Upper lobe of left lung (tissue), 6 donors: ENCODE measurements at places on chromosomes 11 and 22. TPM values are rescaled to one million over a fixed set of nuclear protein-coding genes. Genes with fewer than 3 reads are reported as not detected.
A peak's percentile ranks its signal among the peaks of the same experiment; 100 is the strongest.

GRCh38 chr11:111602865-111603610 is 789 bp downstream of the SIK2 start:
- peak; percentile 38 for DNase-seq
- no peaks in the 10 kb centered on the region for H3K36me3 ChIP-seq
- H3K4me3 ChIP-seq: peak overlapping the region; percentile 91
- peaks cover 51% of the 10 kb centered on the region for H3K4me1 ChIP-seq

The XKR3 gene
- not detected for total RNA-seq

GRCh38 chr11:127596433-127596832 is 595.9 kb upstream of the KIRREL3 start:
- no peak overlapping the region for H3K4me3 ChIP-seq
- no peaks in the 10 kb centered on the region for H3K4me1 ChIP-seq
- H3K27me3 ChIP-seq: no peaks in the 10 kb centered on the region
- no peak for DNase-seq

- H3K4me3 ChIP-seq: no peak overlapping the region
- peaks cover 29% of the 10 kb centered on the region for H3K4me1 ChIP-seq
- no peaks in the 10 kb centered on the region for H3K36me3 ChIP-seq
- H3K27me3 ChIP-seq: no peaks in the 10 kb centered on the region
- no peak for DNase-seq
- H3K27ac ChIP-seq: peak overlapping the region; percentile 83
Measured at GRCh38 chr11:17406082-17406817, 17.8 kb upstream of the KCNJ11 start.

- no peaks in the 10 kb centered on the region for H3K4me1 ChIP-seq
- no peaks in the 10 kb centered on the region for H3K27me3 ChIP-seq
- no peak overlapping the region for H3K4me3 ChIP-seq
Measured at GRCh38 chr11:10497371-10498021, 42.4 kb downstream of the AMPD3 start.

The IL17REL gene
- not detected for total RNA-seq

DNA sequence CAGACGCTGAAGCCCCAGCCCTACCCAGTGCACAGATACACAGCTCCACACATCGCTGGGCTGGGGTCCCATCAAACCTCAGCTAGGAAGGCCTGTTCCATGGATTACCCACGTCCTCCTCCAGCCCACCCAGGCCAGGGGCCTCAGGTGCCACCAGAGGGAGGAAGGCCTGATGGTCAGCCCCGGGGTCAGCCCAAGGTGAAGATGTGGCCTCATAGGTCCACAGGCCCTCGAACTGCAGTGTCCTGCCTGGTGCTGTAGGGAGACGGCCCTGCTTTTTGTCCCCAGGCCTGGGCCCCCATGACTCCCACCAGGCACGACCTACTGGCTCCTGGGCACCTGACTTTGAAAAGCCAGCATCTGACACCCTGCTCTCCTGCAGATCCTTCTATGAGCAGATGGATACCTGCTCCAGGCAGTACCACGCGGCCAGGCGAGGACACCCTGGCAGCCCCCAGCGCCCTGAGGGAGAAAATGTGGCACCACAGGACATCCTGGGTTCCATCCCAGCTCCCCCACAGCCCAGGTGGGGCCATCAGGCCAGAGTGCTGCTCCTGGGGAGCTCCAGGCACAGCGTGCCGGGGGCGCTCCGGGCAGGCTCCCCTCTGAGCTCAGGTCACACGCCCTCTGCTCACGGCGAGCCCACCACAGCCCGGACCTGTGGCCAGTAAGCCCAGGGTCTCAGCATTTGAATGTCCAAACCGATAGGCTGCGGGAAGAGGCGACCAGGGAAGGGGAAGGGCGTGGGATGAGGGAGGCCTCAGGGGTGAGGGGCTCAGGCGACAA is 15.8 kb upstream of the MOB2 start:
- no peaks in the 10 kb centered on the region for H3K27me3 ChIP-seq
- H3K4me3 ChIP-seq: no peak overlapping the region
- no peaks in the 10 kb centered on the region for H3K36me3 ChIP-seq
- H3K27ac ChIP-seq: no peak overlapping the region
- DNase-seq: peak; percentile 66

DNA sequence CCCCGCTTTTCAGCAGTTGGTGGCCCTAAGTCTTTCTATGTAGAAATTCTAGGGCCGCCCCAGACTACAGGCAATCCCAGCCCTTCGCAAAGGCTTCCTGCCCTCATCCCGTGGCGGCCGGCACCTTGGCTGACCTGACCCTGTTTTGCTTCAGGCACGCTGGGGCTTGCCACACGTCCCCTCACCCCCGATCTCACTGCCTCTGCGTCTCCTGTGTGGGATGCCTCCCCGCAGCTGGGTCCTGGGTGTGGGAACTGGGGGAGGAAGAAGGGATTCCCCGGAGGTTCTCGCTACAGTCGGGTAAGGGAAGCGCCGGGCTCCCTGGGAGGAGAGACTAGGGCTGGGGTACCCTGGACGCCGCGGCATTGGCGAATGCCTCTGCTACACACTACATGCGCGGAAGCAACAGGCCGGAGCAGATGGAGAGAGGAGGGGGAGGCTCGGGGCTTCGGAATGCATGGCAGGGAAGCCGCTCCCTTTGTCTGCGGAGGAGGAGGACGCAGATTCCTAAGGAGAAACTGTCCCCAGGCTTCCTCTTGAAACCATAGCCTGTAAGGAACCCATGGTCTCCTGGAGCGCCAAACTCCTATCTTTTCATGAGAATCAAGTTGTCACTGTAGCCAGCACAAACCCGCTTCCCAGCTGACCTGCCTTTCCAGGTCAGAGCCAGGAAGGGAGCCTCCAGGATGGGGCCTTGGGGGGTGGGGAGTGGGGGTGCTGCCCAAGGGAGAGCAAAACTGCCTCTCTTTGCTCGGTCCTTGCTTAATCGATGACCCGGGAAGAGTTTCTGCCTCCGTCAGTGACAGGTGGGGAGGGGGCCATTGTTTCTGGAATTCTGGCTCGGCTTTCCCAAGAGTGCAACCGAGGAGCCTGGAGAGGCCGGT is 1.4 kb downstream of the DTX4 start:
- no peaks in the 10 kb centered on the region for H3K36me3 ChIP-seq
- peak overlapping the region; percentile 87 for H3K27ac ChIP-seq
- peaks cover 33% of the 10 kb centered on the region for H3K4me1 ChIP-seq
- DNase-seq: peak; percentile 84
- H3K4me3 ChIP-seq: peak overlapping the region; percentile 29
- H3K27me3 ChIP-seq: no peaks in the 10 kb centered on the region

DNA sequence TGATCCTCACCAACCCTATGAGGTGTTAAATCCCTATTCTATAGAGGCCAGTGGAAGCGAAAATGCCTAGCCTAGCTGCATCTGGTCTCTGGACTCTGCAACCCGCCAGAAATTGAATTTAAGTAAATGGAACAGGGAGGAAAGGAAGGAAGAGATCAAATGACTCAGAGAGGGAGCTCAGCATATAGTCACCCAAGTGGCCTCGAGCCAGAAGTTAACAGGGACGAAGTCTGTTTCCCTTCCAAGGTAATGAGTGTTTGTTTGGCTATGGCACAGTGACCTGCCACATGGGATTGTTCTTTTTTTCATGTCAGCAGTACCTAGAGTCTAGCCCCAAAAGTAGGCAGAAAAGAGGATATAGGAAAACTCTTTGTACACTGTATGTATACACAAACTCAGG is 66.3 kb downstream of the PAK1 start:
- DNase-seq: peak; percentile 33
- H3K4me3 ChIP-seq: no peak overlapping the region
- H3K36me3 ChIP-seq: no peaks in the 10 kb centered on the region
- H3K27ac ChIP-seq: no peak overlapping the region
- H3K27me3 ChIP-seq: no peaks in the 10 kb centered on the region

DNA sequence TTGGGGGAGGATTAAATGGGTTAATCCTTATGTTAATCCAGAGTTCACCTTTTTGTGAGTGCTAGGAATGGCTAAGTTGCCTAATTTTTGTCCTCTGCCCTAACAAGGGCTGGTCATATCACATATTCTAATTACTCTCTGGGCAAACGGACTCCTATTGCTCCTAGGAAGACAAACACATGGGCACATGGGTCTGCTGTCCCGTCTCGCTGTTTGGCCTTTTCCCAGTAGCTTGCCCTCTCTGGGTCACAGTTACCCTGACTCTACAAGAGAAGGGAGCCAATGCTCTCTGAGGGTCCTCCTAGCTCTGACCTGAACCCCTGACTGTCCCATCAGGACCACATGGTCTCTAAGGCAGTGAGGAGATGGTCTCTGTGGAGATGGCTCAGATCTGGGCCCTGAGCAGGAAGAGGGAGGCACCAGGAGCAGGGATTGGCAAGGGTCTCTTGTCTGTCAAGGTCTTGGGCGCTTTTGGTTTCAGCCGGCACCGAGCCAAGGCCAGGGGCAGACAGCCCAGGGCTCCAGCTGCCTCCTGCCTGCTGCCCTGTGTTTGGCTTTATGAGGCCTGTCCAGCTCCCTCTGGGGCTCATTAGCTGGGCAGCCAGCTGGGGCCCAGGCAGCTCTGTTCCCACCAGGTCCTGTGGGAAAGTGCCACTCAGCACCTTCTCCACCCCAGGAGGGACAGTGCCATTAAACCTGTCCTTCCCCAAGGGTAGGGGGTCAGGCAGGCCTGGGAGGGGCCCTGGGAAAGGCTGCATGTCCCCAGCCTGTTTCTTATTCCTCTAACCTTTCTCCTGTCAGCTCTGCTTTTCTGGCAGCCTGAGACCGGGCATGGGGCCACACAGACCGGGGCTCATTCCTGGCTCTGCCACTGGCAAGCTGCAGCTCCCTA is 559.9 kb downstream of the MN1 start:
- H3K4me3 ChIP-seq: no peak overlapping the region
- no peaks in the 10 kb centered on the region for H3K4me1 ChIP-seq
- no peaks in the 10 kb centered on the region for H3K36me3 ChIP-seq
- no peaks in the 10 kb centered on the region for H3K27me3 ChIP-seq

GRCh38 chr11:36412781-36413383 is 97.2 kb downstream of the TRAF6 start:
- DNase-seq: no peak
- peak overlapping the region; percentile 73 for H3K27ac ChIP-seq
- peaks cover 33% of the 10 kb centered on the region for H3K4me1 ChIP-seq
- H3K4me3 ChIP-seq: no peak overlapping the region
- no peaks in the 10 kb centered on the region for H3K36me3 ChIP-seq

- peaks cover 2% of the 10 kb centered on the region for H3K4me1 ChIP-seq
- DNase-seq: no peak
- no peak overlapping the region for H3K4me3 ChIP-seq
Measured at GRCh38 chr11:74678041-74678440, 53.2 kb downstream of the CHRDL2 start.

GRCh38 chr11:11463405-11463804 is 110.4 kb upstream of the CSNK2A3 start:
- H3K27me3 ChIP-seq: no peaks in the 10 kb centered on the region
- H3K36me3 ChIP-seq: no peaks in the 10 kb centered on the region
- H3K4me1 ChIP-seq: no peaks in the 10 kb centered on the region
- no peak overlapping the region for H3K4me3 ChIP-seq

DNA sequence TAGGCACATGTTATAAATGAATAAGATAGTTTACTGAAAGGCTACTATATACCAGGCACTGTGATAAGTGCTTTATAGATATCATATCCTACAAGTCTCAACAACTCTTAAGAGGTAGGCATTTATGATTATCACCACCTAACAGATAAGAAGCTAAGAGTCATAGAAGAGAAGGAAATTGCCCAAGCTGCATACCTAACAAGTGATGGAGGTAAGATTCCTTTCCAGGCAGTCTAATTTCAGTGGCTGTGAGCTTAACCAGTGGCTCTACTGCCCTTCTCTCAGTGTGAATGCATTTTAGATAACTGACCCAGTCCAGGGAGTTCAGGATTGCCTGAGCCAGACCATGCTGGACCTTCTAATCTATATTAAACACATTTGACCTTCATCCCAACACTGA is 39.2 kb downstream of the HEPHL1 start:
- H3K4me1 ChIP-seq: no peaks in the 10 kb centered on the region
- DNase-seq: no peak
- H3K27ac ChIP-seq: no peak overlapping the region

The OR52N5 gene
- total RNA-seq: not detected

- H3K27me3 ChIP-seq: no peaks in the 10 kb centered on the region
- H3K4me3 ChIP-seq: no peak overlapping the region
Measured at GRCh38 chr22:25800766-25801165, 58.8 kb downstream of the MYO18B start.

GRCh38 chr11:18081551-18081950 is 24.3 kb downstream of the SAAL1 start:
- DNase-seq: no peak
- no peak overlapping the region for H3K27ac ChIP-seq
- peaks cover 7% of the 10 kb centered on the region for H3K36me3 ChIP-seq
- no peaks in the 10 kb centered on the region for H3K27me3 ChIP-seq
- no peak overlapping the region for H3K4me3 ChIP-seq

The C22orf42 gene
- not detected for total RNA-seq

DNA sequence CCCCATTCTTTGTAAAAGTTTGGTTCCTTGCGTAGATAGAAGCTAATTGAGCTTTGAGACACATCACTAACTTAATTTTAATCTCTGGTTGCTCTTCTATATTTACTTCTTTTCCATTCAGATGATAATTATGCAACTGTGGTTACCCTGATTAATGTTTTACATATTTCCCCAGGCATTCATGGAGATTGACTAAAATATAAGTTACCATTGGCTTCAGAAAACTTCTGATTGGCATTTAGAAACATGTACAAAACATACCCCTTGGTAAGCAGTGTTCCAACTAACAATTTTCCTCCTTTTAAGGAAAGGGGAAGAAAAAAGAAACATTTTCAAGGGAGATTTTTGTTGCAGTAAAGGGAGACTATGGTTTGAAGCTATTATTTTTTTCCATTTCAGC is 43.9 kb downstream of the FAT3 start:
- DNase-seq: no peak
- no peaks in the 10 kb centered on the region for H3K36me3 ChIP-seq
- H3K27ac ChIP-seq: no peak overlapping the region
- no peaks in the 10 kb centered on the region for H3K4me1 ChIP-seq
- no peak overlapping the region for H3K4me3 ChIP-seq
- H3K27me3 ChIP-seq: no peaks in the 10 kb centered on the region

The BATF2 gene
- total RNA-seq: 36.7 TPM

GRCh38 chr22:35379146-35379993 is 1.5 kb upstream of the HMOX1 start:
- H3K4me3 ChIP-seq: no peak overlapping the region
- no peaks in the 10 kb centered on the region for H3K27me3 ChIP-seq
- H3K4me1 ChIP-seq: peaks cover 22% of the 10 kb centered on the region

DNA sequence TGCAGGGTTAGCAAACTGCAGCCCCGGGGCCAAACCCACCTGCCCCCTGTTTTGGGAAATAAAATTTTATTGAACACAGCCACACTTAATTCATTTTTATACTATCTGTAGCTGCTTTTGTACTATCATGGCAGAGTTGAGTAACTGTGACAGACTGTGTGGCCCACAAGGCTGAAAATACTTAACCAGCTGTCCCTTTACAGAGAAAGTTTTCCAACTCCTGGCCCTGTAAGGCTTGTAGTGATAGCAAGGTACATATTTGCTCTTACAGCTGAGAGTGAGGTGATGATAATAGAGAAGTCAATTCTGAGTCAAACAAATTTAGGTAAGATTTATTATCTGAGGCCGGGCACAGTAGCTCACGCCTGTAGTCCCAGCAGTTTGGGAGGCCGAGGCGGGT is 87.4 kb upstream of the SLC6A5 start:
- peaks cover 10% of the 10 kb centered on the region for H3K36me3 ChIP-seq
- no peak for DNase-seq
- H3K4me1 ChIP-seq: no peaks in the 10 kb centered on the region
- no peak overlapping the region for H3K4me3 ChIP-seq

- no peaks in the 10 kb centered on the region for H3K27me3 ChIP-seq
- no peaks in the 10 kb centered on the region for H3K36me3 ChIP-seq
- H3K4me1 ChIP-seq: no peaks in the 10 kb centered on the region
- no peak overlapping the region for H3K27ac ChIP-seq
- H3K4me3 ChIP-seq: no peak overlapping the region
- DNase-seq: no peak
Measured at GRCh38 chr11:109697140-109697843, 275.3 kb downstream of the C11orf87 start.

The RAG2 gene
- not detected for total RNA-seq

- no peaks in the 10 kb centered on the region for H3K36me3 ChIP-seq
- H3K4me1 ChIP-seq: peaks cover 29% of the 10 kb centered on the region
- no peak overlapping the region for H3K4me3 ChIP-seq
- no peak for DNase-seq
- no peak overlapping the region for H3K27ac ChIP-seq
Measured at GRCh38 chr22:28933321-28933720, 49.9 kb downstream of the ZNRF3 start.
